ENCODE measurements at places on chromosomes 3 and 15.

- peak; percentile 41 for DNase-seq
Observed at GRCh38 chr3:141796889-141797781, 33.9 kb downstream of the GRK7 start.

DNA sequence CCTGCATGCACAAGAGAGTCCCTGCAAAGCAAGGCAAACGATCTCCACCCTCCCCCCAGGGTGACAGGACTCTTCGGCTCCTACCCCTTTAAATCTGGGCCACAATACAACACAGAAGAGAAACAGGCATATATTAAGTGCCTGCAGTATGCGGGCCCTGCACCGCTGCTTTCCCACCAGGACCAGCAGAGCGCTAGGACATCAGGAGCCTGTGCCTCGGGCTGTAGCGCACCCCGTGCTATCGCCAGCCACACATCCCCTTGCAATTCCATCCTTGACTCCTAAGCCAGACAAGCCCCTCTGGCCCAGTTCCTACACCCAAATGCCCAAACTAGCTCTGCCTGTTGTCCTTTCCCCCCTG, 4.1 kb downstream of the GALNT15 start:
- no peak for DNase-seq

GRCh38 chr15:42511007-42511391, 15.6 kb downstream of the SNAP23 start:
- DNase-seq, result peak; percentile 72

DNA sequence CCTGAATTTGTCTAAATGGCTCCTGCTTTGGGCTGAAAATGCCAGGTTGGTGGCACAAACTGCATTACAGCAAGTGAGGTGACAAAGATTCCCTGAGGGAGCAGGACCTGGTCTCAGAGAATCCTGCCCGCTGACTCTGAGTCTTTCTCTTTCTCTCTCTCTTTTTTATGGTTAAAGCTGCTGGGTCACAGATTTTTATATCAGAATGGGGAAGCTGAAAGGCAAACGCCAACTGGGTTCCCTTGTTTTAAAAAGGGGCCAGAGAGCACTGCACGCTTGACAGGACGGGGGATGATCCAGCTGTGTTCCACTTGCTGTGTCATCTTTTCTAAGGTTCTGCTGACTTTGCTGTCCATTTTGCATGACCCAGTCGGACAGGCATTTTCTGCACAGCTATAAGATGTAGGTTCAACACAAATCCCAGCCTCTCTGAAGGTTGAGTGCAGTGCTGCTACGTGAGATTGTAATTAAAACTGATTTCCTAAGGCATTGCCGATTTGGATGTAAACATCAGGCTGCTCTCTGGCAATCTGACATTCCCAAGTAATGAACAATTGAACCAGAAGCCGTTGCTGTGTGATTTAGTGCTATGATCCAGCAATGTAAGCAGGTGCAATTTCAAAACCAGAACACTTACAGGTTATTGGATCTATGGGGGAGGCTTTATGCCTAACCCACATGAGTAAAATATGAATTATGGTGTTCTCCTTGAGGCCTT, 25.8 kb downstream of the ARHGEF3 start:
- DNase-seq, result no peak

DNA sequence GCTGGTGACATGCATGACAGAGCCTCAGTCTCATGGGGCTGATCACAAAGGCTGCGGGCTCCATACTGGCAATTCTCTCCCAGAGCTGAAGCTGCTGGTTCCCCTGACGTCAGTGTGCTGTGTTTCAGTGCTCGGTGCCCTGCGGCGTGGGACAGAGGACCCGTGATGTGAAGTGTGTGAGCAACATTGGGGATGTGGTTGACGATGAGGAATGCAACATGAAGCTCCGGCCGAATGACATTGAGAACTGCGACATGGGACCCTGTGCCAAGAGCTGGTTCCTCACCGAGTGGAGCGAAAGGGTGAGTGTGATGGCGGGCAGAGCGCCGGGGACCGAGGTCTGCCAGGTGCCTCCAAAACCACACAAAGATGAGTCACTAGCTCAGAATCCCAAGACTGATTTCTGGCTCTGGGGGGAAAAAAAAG, 62.0 kb upstream of the NR2E3 start:
- DNase-seq, result peak; percentile 69

- peak; percentile 45 for DNase-seq
Observed at GRCh38 chr3:30760040-30760695, 134.3 kb downstream of the GADL1 start.

GRCh38 chr15:82832601-82833361, 23.4 kb downstream of the WHAMM start:
- peak; percentile 91 for DNase-seq

- no peak for DNase-seq
Observed at GRCh38 chr15:99475754-99476412, 89.9 kb upstream of the MEF2A start.

GRCh38 chr3:105988540-105989212, 119.9 kb upstream of the CBLB start:
- no peak for DNase-seq

GRCh38 chr3:24034464-24034863, 89.4 kb downstream of the NR1D2 start:
- DNase-seq, result no peak

DNA sequence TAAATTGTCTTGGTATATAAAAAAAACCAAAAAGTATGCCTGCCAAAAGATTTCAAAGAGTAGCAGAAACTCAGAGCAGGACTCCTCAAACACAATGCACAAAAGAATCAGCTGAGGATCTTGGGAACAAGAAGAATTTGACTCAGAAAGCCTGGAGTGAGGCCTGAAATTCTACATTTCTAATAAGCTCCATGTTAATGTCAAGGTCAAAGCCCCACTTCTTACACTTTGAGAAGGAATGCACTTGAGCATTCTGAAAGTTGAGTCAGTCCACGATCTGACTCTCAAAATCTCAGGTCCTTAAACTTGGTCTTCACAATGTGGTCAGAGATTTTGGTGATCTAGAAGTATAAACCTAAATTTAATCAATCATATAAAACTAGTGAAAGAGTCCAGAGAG, 910.0 kb upstream of the GBE1 start:
- no peak for DNase-seq

DNA sequence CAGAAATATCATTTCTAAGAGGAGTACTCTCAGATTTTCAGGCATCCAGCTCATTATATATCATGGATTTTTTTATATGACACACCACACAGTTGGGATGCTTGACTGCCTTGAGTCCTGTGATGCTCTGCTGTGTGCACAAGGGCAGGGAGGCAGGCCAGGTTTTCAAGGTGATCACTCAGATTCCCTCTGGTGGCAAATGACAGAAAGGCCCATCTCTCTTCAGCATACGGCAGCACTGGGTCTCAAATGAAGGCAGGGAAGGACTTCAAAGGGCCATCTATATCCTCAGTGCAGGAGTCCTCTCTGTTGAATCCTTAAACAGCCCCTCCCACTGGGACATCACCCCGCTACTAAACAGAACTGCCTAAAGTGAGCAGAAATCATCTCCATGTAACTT, 54.8 kb upstream of the MYO5C start:
- DNase-seq, result no peak

DNA sequence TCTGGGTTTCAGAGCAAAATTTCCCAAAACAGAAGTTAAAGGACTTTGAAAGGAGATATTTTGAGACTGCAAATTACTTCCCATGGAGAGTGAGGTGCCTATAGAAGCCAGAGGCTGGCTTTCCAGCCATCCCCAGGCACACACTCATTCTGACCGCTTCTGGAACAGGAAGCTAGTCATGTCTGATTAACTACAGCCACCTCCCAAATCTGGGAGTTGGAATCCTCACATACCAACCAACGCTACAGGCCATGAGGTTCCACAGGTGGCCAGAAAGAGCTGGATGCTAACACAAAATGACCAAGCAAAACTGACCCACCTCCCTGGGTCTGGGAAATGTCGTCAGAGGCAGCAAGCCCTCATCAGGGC, 87.2 kb downstream of the SNRK start:
- no peak for DNase-seq

DNA sequence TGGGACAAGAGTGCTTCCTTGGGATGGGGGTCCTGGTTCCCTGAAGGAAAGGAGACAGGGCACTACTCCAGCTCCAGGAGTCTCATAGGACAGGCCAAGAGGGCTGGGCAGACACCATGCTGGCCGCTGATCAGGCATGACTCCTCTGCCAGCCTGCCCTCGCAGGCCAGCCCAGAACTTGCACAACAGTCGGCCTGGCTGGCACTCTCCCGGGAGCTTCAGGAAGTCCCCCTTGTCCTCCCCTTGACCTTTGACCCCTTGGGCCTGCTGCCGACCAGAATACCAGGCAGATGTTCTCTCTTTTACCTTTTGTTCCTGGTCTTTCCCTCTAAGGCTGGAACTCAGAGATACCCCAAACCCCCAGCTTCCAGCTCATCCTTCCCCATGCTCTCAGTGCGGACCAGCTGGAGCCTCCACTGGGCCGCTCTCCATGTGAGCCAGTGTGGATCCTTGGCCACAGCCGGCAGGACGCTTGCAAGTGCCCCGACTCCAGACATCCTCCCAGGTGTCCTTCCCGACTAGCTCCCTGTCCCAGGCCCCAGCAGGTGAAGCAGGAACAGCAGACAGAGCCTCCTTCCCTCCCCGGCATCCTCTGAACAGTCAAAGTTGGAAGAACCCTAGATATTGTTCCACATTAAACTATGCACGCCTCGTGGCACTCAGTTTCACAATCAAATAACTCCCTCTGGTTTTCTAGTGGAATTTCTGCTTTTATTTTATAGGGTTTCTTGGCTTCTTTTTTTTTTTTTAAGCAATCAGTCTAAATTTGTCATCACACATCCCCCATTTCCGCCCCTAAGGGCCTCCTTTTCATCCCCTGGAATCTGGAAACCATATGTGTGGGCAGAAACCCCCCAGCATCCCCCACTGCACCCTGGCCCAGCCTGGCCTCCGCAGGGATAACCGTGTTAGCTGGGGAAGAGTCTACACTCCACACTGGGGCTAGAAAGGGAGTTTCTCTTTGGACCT, 15.7 kb downstream of the VPS18 start:
- no peak for DNase-seq

DNA sequence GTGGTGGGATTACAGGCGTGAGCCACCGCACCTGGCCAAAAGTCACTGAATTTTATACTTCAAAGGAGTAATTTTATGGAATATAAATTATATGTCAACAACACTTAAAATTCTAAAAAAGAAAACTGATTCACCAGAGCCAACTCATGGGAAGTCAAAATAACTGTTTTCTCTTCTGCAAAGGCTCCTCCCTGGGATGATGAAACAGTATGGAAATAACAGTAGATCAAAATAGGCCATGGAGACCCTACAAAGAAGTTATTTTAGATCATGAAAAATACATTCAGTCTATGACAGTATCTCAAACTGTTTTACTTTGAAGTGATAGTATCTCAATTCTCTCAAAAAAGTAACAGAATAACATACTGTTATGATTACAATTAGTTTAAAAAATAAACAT, 102.7 kb downstream of the IGSF11 start:
- no peak for DNase-seq

DNA sequence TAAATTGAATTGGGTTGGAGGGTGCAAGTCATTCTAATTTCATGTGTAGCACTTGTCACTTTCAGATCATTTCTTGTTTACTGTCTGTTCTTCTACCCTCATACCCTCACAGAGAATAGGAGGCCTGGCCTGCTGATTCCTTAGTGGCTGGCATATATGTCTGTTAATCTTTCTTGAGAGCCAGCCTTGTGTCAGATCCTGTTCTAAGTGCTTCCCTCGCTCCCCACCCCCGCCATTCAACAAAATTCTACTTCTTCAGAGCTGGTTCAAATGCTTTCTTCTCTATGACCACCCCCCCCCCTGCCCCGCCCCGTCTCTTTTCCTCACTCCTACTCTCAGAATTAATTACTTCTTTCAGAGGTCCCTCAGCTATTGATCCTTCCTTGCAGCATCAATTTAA, 1.5 kb upstream of the U2SURP start:
- peak; percentile 25 for DNase-seq

DNA sequence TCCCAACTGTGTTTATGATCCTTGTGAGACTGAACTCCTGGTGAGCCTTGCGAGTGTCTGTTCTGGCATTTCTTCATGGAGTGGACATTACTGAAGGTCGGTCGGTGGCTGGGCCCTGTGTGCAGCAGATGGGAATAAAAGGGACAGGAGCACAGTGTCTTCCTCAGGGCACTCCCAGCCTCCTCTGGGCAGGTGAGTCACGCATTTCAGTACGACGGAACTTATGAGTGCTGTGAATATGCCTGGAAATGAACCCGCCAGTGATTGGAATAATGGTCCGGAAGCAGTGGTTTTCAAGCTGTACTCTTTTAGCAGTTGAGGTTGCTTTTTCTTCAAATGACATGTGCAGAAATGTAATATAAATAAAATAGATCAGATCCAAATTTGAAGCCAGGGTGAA, 55.1 kb downstream of the LARS2 start:
- DNase-seq, result no peak

DNA sequence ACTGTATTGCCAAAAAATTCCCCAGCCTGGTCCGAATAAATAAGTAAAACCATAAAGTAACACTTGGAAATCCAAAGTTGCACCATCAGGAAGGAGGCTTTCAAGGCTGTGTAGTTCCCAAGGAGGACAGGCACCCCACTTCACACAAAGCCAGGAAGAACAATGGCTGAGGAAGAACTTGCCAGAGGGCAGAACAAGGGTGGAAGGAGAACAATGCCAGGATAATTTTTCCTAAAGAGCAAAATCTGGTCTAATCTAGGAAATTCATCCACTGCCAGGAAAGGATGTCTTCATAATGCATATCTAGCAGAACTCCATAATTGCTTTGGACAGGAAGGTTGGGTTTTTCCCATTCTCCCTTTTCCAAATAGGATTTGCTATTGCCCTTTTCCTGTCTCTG, 15.7 kb upstream of the ARID3B start:
- no peak for DNase-seq

GRCh38 chr3:14126887-14127505, 2.1 kb downstream of the TMEM43 start:
- peak; percentile 33 for DNase-seq

GRCh38 chr3:19073341-19074105, 74.8 kb upstream of the KCNH8 start:
- no peak for DNase-seq

- no peak for DNase-seq
Observed at GRCh38 chr3:127342735-127343134, 54.9 kb upstream of the PRR20G start.

DNA sequence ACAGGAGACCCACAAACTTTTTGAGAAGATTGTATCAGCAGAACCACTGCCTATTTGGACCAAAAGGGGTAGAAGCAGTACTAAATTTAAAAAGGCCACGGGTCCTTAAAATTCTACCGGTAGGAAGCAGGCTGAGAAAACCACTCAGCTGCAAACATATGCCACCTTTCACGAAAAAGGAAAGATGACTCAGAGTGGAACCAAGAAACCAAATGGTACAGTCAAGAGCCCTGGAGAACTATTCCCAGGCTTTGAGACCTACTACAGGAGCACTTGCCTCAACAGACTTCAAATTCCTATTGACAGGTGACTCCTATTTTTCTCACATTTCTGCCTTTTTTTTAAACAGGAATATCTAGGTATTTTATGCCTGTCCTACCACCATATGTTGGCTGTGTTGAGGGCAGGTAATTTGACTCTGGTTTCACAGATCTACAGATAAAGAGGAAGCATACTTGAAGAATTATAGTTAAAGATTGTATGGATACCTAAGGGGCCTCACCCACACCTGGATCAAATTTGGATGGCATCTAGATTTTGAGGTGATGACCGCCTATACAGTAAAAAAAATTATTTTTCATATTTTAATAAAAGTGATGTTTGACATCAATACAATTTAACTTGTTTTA, 10.1 kb downstream of the GOLIM4 start:
- no peak for DNase-seq
